Neural crest cell (in vitro differentiated cells): ENCODE measurements at places on chromosomes 1 and 21. TPM values are rescaled to one million over a fixed set of nuclear protein-coding genes. Genes with fewer than 3 reads are reported as not detected.

DNA sequence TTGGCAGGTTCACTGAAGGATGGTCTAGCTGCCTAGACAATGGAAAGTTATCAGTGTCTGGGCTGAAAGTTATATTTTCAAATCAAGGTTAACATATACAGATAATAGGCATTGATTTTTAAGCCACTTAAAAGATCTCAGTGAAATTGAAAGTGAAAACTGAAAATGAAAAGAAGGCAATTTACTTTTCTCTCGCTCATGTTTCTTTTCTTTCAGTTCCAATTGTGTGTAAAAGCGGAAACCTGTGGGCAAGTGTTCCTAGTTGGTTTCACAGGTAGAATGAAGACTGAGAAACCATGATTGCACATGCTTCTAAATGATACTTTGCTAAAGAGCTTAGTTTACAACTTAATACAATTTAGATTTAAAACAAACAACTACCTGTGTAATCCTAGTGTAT lies 383.7 kb downstream of the ZP4 start:
- no peak for DNase-seq

DNA sequence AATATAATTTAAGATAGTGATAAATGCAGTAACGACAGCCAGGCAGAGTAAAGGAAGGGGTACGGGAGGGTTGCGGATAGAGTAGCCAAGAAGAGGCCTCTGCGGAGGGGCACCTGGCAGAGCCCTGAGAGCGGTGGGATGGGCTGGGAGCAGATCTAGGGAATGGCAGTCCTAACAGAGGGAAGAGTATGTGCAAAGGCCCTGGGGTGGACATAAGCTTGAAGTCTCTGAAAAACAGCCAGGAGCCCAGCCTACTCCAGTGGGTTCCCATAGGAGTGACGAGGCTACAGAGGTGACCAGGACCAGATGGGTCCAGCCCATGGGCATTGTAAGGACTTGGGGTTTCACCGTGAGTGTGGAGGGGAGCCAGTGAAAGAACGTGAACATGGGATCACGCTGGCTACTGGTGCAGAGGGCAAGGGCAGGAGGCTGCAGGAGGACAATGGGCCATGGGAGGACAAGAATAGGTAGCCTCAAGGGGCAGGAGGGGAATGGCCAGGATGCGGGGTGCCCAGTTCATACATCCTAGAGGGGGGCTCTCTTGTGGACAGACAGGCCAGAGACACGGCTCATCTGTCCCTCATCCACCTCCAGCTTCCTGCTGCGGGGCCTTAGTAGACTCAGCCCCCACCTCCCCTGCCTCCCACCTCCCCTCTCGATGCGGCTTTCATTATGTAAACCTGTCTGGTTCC lies 185.7 kb upstream of the VAMP3 start:
- DNase-seq = no peak

GRCh38 chr1:156114919-156115513 lies 505 bp downstream of the LMNA start:
- peak; percentile 18 for DNase-seq

DNA sequence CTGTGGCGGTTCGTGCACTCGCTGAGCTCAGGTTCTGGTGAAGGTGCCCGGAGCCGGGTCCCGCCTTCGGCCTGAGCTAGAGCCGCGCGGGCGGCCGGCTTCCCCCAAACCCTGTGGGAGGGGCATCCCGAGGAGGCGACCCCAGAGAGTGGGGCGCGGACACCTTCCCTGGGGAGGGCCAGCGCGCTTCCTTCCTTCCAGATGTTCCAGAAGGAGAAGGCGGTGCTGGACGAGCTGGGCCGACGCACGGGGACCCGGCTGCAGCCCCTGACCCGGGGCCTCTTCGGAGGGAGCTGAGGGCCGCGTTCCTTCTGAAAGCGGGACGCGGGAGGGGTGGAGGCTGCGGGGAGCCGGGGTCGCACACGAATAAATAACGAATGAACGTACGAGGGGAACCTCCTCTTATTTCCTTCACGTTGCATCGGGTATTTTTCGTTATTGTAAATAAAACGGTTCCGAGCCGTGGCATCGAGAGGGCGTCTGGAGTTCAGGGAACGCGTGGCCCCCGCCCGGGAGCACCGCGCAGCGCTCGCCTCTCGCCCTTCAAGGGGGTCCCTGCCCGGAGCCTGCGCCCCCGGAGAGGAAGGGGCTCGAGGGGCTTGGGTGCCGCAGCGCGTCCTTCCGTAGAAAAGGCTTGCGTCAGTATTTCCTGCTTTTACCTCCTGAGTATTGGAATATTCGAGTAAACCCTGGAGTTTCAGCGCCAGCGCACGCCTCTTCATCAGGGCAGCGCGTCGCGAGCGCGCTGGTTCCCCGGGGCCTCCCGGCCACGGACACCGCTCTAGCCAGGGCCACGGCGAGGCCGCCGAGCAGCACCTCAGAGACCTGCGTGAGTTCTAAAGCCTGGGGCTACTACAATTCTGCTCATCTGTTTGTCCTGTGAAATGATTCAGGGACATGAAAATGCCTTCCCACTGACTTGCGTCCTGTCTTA lies 11.5 kb downstream of the YBEY start:
- no peak for DNase-seq

- DNase-seq = no peak
Measured at GRCh38 chr21:35048706-35049617, at the start of gene RUNX1. Gene RUNX1 (minus strand): TSS chr21:35049302.

DNA sequence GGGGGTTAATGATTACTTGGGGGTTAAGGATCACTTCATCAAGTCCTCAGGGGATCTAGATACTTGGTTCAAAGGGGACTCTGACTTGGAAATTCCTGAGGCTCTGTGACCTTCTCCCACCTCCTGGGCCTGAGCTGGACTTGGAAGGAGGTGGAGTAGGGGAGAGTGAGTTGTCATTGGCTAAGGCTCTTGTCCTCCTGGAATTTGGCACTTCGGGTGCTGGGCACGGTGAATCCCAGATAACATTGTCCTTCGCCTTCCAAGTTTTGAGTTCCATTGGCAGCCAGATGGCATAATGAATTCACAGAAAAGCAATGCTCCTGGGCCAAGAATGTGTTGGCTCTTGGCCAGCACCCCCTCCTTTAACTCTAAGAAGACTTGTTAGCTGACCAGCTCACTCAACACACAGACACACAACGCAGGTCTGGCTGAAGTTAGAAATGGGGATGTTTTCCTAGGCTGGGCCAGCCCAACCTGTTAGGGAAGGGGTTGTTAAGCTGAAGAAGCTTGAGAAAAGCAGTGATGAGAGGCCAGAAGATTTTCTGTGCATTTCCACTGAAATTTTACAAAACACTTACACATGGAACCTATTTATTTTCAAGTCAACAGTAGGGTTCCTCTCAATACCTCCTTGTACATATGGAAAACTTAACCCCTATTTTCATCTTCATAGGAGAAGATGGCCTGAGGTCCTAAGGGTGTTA lies 29.7 kb downstream of the SLC26A9 start:
- DNase-seq = no peak

- DNase-seq = no peak
Measured at GRCh38 chr1:175192111-175192629, 406 bp downstream of the KIAA0040 start.

- no peak for DNase-seq
Measured at GRCh38 chr1:235791532-235792060, 75.1 kb downstream of the LYST start.

- DNase-seq = no peak
Measured at GRCh38 chr1:186188004-186188539, 187.0 kb downstream of the TPR start.

ARHGAP30 gene
- not detected in 2 replicates for total RNA-seq

SPRR2A gene
- not detected in 2 replicates for total RNA-seq

CAPN8 gene
- not detected in 2 replicates for total RNA-seq

ABCG1 gene
- 2.8 and 3.3 TPM in 2 replicates for total RNA-seq

KIAA1614 gene
- total RNA-seq = 2.1 and 3.2 TPM in 2 replicates

TGFBR3 gene
- total RNA-seq = 14.7 and 15.1 TPM in 2 replicates

SRGAP2 gene
- 117 and 126 TPM in 2 replicates for total RNA-seq

LHX8 gene
- total RNA-seq = not detected in 2 replicates
